Fibroblast of gingiva (primary cell): ENCODE measurements at places on chromosomes 7 and 10.

DNA sequence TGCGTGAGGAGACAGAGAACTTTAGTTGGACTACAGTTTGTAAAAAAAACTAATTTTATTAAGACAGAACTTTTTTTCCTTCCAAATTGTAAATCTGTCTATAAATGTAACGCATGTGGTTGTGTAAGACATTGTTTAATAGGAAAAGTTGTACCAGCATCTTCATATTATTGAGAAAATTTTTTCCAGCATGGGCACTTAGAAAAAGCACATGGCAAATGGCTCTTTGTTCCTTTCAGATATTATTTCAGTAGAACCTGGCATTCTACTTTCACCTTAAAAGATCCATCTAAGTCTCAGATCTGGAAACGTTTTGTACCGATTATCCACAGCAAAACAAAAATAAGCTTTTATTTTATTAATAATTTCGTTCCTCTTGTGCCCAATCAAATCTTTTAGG is 43.2 kb downstream of the ZRANB1 start:
- DNase-seq = no peak

DNA sequence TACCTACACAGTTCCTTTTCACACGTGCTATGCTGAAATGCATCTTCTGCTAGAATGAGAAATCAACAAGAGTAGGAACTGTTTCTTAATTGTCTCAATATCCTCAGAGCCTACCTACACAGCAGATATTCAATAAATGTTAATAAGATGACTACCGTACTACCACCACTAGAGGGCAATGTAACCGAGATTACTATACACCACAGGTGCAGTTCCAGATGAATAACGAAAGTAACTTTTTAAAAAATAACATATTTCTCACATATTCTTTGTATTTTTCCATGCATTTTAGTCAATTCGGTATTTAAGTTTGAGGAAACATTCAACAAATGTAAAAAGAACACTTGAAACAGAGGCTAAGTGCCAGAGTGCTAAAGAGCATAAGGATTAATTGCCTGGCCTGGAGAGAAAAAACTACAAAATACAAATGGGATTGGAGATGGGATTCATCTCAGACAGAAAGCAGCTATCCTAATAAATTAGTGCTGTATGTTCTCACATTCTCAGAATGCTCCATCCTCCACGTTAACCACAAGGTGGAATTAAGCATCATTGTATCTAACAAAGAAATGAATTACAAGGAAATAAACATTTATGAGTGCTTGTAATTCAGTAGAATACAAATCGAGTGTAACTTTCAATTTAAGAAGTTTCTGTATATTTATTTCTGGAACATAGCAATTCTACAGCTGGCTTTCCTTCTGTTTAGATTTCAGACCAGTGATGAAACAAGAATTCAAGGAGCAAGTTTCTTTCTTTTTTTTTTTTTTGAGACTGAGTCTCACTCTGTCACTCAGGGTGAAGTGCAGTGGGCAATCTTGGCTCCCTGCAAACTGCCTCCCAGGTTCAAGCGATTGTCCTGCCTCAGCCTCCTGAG is 20.3 kb upstream of the HECTD2 start:
- DNase-seq = peak; percentile 40

DNA sequence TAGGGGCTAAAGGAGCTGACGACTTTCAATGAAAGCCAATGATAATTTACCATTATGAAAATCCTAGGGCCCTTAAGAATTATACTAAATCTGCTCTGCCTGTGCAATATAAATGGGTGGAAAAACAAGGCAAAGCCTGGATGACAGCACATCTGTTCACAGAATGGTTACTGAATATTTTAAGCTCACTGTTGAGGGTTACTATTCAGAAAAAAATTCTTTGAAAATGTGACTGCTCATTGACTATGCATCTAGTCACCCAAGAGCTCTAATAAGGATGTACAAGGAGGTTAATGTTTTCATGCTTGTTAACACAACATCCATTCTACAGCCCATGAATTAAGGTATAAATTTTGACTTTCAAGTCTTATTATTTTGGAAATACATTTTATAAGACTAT is 8.9 kb downstream of the DKK1 start:
- DNase-seq = no peak

DNA sequence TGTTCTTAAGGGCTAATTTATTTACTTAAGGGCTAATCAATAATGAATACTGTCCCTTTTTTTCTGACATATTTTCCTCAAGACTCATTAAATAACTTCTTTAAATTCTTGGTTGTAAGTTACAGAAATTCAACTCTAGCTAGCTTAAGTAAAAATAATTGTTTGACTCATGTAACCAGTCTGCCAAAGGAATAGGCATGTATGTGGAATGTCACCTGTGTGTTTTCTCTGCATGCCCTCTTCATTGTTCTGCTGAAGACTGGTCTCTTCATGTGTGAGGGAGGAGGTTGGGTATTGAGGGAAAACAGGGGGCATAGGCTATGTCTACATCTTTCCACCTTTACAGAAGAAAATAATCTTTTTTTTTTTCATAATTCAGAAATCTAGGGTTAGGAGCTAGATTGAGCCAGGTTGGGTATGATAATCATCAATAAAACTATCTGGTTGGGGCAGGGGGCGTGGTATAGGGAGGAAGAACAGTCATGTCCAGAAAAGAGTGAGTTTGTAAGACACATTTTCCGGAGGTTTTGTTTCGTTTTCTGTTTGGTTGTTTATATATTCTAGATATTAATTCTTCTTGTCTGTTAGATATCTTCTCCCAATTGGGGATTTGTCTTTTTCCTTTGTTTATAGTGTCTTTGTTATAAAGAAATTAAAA is 37.9 kb downstream of the EXOC4 start:
- no peak for DNase-seq

DNA sequence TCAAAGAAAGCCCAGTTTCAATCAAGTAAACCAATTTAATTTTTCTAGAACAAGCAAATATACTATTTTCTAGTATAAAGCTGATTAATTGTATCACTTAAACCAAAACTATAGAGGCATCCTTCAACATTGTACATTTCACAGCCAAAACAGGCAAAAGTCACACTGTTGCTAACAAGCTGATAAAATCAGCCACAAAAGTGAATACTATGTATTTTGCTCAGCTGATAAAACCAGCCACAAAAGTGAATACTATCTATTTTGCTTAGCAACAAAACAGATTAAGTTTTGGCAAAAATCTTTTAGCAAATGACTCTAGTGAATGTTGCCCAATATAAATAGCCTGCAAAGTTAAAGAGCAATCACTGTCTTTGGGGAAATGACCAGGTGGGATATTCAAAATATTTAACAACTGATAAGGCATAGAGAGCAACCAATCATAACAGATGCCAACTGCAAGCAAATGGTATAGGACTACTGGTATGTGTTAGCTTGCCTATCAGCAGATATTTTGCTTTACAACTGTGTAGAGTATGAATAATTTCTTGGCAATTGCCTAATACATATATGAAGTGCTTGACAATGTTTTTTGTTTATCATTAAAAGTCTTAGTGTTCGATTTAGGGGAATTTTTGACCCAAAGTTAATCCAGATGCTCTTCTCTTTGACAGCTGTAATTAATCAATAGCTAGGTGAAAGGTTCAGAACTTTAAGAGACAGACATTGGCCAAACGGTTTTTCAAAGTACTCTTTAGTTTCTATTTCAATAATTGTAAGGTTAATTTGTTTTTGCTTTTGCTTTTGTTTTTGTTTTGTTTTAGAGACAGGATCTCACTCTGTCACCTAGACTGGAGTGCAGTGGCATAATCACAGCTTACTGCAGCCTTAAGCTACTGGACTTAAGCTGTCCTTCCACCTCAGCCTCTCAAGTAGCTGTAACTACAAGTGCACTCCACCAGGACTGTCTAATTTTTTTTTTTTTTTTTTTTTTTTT is 44.4 kb upstream of the SP4 start:
- DNase-seq = no peak

DNA sequence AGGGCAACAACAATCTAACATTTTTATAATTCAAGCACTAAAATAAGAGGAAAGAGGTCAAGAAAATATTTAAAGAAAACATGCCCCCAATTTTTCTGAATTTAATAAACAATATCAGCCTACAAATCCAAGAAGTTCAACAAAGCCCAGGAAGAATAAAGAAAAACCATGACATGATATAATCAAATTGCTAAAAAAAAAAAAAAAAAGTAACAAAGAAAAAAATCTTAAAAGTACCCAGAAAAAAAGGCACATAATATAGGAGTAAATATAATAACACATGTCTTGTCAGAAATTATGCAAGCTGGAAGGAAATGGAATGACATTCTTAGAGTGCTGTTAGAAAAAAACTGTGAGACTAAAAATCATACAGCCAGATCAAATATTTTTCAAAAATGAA is 151.4 kb downstream of the IMMP2L start:
- no peak for DNase-seq

DNA sequence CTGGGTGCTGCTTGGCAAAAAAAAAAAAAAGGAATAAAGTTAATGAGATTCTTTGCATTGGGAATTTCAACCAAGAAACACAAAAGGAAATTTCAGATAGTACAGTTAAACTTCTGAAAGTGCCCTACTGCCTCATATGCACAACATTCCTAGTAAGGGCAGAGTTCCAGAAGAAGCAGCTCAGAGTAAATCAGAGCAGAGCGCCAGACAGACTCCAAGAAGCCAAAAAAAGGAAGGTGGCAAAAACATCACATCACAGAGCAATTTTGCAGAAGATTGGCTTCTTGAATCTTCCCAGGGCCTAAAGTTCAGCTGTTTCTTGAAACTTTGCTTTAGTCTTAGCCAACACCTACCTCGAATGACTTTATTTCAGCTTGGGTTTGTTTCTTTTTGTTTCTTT is 544.1 kb downstream of the XPNPEP1 start:
- DNase-seq = no peak

- no peak for DNase-seq
These were observed 246.6 kb downstream of the XPNPEP1 start for GRCh38 chr10:109676703-109677102.

DNA sequence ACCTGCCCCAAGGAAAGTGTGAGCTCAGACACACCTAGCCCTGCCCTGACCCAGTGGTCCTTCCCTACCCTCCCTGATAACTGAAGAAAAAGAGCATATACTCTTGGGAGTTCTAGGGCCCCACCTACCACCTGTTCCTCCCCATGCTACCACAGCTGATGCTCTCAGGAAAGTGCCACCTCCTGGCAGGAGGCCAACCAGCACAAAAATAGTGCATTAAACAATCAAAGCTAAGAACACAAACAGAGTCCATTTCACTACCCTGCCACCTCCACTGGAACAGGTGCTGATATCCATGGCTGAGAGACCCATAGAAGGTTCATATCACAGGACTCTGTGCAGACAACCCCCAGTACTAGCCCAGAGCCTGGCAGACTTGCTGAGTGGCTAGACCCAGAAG is 288.6 kb upstream of the PHF14 start:
- no peak for DNase-seq

DNA sequence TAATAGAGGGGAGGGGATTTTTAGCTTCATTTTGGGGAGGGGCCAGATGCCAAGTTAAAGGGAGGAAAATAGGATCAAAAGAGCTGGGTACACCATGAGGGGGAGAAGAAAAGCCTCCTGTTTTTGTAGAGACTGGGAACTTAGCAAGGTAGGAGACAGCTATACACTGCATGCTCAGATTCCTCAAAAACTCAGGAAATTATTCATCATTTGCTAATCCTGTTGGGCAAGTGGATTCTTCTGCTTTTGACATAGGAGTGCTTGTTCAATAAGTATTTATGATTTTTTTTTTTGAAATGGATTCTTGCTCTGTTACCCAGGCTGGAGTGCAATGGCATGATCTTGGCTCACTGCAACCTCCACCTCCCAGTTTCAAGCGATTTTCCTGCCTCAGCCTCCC is 73.4 kb downstream of the LYZL2 start:
- no peak for DNase-seq

DNA sequence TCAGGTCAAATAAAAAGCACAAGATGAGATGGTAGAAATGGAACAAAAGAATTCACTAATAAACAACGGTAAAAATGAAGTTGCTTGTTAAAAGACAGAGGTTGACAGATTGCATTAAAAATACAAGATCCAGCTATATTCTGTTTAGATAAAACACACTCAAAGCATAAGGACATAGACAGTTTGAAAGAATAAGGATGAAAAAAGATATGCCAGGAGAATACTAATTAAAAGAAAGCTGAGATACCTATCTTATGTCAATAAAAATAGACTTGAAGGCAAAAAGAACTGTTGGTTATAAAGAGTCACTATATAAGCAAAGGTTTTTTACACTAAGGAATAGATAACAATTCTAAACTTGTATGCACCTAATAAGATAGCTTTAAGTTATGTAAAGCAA is 105.3 kb downstream of the GPR158 start:
- no peak for DNase-seq

DNA sequence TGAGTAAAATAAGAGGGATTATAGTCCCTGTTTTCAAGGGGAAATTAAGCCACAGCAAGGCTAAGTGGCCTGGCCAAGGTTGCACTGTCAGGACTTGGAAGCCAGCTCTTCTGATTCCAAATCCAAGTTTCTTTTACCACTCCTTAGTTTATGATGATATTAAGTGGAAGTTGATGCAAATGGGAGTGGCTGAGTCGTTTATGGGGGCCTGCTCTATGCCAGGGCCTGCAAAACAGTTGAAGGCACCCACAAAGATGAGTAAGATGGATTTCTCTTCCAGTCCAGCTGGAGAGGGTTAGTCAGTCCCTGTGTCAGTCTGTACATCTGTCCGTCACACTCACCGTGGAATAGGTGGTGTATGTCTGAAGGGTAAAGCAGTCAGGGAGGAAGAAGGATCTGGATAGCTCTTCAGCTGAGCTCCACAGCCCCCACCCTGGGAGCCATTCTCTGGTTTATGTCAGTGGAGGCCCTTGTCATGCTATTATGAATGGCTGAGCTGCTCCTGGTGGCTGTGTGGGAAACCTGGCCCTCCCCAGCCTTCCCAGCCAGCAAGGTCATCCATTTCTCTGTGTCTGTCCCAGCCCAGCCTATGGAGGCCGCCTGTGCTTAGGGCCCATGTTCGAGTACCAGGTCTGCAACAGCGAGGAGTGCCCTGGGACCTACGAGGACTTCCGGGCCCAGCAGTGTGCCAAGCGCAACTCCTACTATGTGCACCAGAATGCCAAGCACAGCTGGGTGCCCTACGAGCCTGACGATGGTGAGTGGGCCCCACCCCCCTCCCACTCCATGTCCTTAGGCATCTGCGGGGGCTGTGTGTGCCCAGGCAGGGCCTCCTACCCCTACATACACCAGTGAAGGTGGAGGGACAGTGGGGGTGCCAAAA is 44.5 kb downstream of the TBATA start:
- DNase-seq = no peak

DNA sequence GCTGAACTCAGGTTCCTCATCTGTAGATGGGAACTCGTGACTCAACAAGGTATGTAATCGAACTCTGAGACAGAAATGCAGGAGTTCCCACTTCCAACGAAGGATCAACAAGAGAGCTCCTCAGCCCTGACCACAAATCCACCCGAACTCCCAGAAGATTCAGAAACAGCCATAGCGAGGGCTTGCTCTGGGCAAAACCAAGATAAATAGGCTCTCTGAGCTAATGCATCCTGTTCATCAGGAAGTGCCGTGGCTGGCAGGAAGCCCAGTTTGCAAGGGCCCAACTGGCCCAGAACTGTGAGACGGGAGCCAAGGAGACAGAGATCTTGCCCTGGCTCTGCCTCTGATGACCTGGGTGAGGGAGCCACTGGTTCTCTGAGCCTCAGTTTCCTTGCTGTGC is 141.7 kb upstream of the PFKP start:
- DNase-seq = no peak

- no peak for DNase-seq
These were observed 432.2 kb upstream of the GHITM start for GRCh38 chr10:83706952-83707582.

GRCh38 chr10:91589015-91589657 is 43.7 kb downstream of the PPP1R3C start:
- peak; percentile 89 for DNase-seq
